ENCODE measurements at places on chromosomes 1 and 21. TPM values are rescaled to one million over a fixed set of nuclear protein-coding genes. Genes with fewer than 3 reads are reported as not detected.

The LENEP gene
- not detected for total RNA-seq

The NUP210L gene
- not detected for total RNA-seq

The FALEC gene
- total RNA-seq = not detected

The CR1 gene
- 7.4 TPM for total RNA-seq

The MEX3A gene
- 1.9 TPM for total RNA-seq

The PFDN2 gene
- 44.0 TPM for total RNA-seq

The ASPM gene
- 1.0 TPM for total RNA-seq

The VAMP4 gene
- 13.9 TPM for total RNA-seq

The KLF17 gene
- total RNA-seq = 0.50 TPM

The MAGI3 gene
- total RNA-seq = 17.6 TPM

The RPE65 gene
- 0.06 TPM for total RNA-seq

The DIRAS3 gene
- total RNA-seq = 15.8 TPM

The TDRD10 gene
- 4.2 TPM for total RNA-seq

The FOXO6 gene
- 3.9 TPM for total RNA-seq

The LHX8 gene
- total RNA-seq = not detected

The CCDC17 gene
- 0.83 TPM for total RNA-seq

The HUNK gene
- 1.00 TPM for total RNA-seq

The OR2T33 gene
- total RNA-seq = not detected

The DNAJC6 gene
- 7.5 TPM for total RNA-seq

The RNF186 gene
- total RNA-seq = not detected

The TMEM125 gene
- total RNA-seq = 0.89 TPM

The RIIAD1 gene
- total RNA-seq = 4.5 TPM

The UTS2 gene
- total RNA-seq = 54.3 TPM

The MYBPHL gene
- total RNA-seq = not detected

Data from adrenal gland (tissue), 19 donors.